ENCODE measurements at places on chromosomes 7 and 10.

DNA sequence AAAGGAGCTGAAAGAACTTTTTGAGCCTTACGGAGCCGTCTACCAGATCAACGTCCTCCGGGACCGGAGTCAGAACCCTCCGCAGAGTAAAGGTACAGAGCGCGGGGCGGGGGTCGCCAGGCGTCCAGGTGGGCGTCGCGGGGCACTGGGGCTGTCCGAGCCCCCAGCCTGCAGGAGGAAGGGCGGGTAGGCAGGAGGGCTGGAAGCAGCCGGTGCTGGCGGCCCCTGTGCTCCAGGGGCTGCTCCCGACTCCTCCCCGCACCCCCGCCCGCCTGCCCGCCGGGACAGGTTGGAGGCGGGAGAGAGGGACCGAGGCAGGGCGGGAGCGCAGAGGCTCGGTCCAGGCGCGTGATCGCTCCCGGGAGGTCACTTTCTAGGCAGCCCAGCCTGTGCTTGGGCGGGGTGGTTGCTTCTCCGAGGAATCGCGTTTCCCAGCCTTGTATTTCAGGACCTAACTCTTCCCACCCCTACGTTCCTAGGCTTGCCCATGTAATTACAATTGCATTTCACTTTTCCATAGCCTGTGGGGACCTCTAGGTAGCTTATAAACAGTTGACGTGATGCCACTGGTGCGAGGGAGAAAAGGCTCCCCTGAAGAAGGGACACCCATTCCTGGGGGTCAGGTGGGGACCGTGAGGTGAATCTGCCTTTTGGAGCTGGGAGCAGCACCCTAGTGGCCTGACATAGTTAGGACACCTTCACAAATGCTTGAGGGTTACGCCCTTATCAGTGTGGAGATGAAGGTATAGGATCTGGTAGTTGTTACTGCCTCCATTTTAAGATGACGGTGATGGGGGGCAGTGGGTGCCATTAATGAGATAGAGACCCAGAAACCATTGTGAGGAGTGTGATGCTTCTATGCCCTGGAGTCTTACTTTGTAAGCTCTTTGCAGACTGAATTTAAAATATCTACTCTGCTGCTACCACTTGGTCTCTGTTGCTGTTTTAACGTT is 148.2 kb downstream of the CELF2 start:
- no peak for DNase-seq

- DNase-seq, result no peak
Observed at GRCh38 chr7:34451923-34452322, 206.1 kb upstream of the NPSR1 start.

GRCh38 chr10:16681521-16681920 is 135.7 kb downstream of the RSU1 start:
- DNase-seq, result no peak

- DNase-seq, result no peak
Observed at GRCh38 chr10:59285073-59285472, 77.3 kb downstream of the FAM13C start.

GRCh38 chr7:26083113-26083512 is 68.9 kb upstream of the NFE2L3 start:
- DNase-seq, result peak; percentile 99

Measured in retinal pigment epithelial cell (primary cell).